Ovary (tissue), 10 donors: ENCODE measurements at places on chromosomes 6 and 20.

- DNase-seq: no peak
Measured at GRCh38 chr6:56764081-56764566, 121.4 kb upstream of the DST start.

- DNase-seq: no peak
Measured at GRCh38 chr6:30820193-30820592, 64.1 kb upstream of the DDR1 start.

- DNase-seq: no peak
Measured at GRCh38 chr20:45344168-45344860, 3.9 kb downstream of the SDC4 start.

GRCh38 chr6:51489133-51489532 lies 598.3 kb downstream of the PKHD1 start:
- DNase-seq: no peak

- no peak for DNase-seq
Measured at GRCh38 chr6:86153521-86153920, 510.8 kb upstream of the SYNCRIP start.

DNA sequence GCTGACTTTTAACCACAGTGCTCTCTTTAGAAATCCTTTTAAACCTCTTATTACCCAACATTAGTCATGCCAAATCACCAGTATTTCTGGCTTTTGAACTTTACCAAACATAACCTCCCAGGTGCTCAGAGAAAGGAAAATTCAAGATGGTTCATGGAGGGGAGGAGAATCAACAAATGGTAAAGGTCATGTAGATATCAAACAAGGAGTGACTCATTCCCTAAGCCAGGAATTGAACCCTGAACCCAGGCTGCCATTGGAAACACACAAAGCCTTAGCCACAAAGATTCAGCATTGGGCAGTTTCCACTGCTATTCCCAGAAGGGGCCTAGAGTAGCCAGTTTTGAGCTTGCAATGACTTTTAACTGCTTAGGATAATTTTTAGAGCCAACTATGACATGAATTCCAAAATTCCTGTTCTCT lies 21.6 kb upstream of the ENTPD6 start:
- DNase-seq: no peak

GRCh38 chr6:156582509-156582992 lies 194.6 kb upstream of the ARID1B start:
- no peak for DNase-seq
